ENCODE measurements at places on chromosomes 7 and 10. TPM values are rescaled to one million over a fixed set of nuclear protein-coding genes. Genes with fewer than 3 reads are reported as not detected.

The TMEM26 gene
- not detected for total RNA-seq

The NUTM2B gene
- 1.5 TPM for total RNA-seq

The ANKRD61 gene
- total RNA-seq: 0.18 TPM

The PALD1 gene
- total RNA-seq: 1.2 TPM

The IGFBP1 gene
- total RNA-seq: not detected

The RNF148 gene
- not detected for total RNA-seq

The INA gene
- total RNA-seq: 0.25 TPM

The CD36 gene
- not detected for total RNA-seq

The TEX36 gene
- not detected for total RNA-seq

The OR2A7 gene
- 3.9 TPM for total RNA-seq

The SCIN gene
- 0.11 TPM for total RNA-seq

The IMMP2L gene
- 6.2 TPM for total RNA-seq

The RPA3 gene
- 96.1 TPM for total RNA-seq

The JCAD gene
- total RNA-seq: 3.2 TPM

The MCM10 gene
- total RNA-seq: 61.7 TPM

The BAG3 gene
- 20.2 TPM for total RNA-seq

The OR6V1 gene
- total RNA-seq: not detected

The SEMA3E gene
- not detected for total RNA-seq

The RBM28 gene
- total RNA-seq: 45.9 TPM

The USP54 gene
- total RNA-seq: 3.3 TPM

The EBF3 gene
- not detected for total RNA-seq

The OPN4 gene
- total RNA-seq: not detected

The BICC1 gene
- total RNA-seq: 0.07 TPM

The AEBP1 gene
- 19.0 TPM for total RNA-seq

The C10orf53 gene
- not detected for total RNA-seq

The GPR26 gene
- not detected for total RNA-seq

The NPFFR1 gene
- not detected for total RNA-seq
